Daoy (cell line): ENCODE measurements at places on chromosomes 12 and 14. TPM values are rescaled to one million over a fixed set of nuclear protein-coding genes. Genes with fewer than 3 reads are reported as not detected.
A peak's percentile ranks its signal among the peaks of the same experiment; 100 is the strongest.

The NKX2-1 gene
- total RNA-seq, result 4.7 and 5.1 TPM in 2 replicates

The GNS gene
- total RNA-seq, result 52.9 and 60.9 TPM in 2 replicates

The ZNF891 gene
- 0.51 and 0.77 TPM in 2 replicates for total RNA-seq

The TDG gene
- total RNA-seq, result 35.2 and 42.0 TPM in 2 replicates

The HCAR2 gene
- not detected in 2 replicates for total RNA-seq

The TTC6 gene
- 2.2 and 9.3 TPM in 2 replicates for total RNA-seq

The HSPA2 gene
- total RNA-seq, result 5.6 and 6.1 TPM in 2 replicates

The AMN1 gene
- 10.1 and 11.5 TPM in 2 replicates for total RNA-seq

The CDK2 gene
- total RNA-seq, result 57.5 and 58.0 TPM in 2 replicates

The C3AR1 gene
- total RNA-seq, result 0.40 and 0.57 TPM in 2 replicates

The BRF1 gene
- 39.9 and 41.7 TPM in 2 replicates for total RNA-seq

- no peak for DNase-seq
Observed at GRCh38 chr14:45051180-45051579, 32.7 kb upstream of the PRPF39 start.

DNA sequence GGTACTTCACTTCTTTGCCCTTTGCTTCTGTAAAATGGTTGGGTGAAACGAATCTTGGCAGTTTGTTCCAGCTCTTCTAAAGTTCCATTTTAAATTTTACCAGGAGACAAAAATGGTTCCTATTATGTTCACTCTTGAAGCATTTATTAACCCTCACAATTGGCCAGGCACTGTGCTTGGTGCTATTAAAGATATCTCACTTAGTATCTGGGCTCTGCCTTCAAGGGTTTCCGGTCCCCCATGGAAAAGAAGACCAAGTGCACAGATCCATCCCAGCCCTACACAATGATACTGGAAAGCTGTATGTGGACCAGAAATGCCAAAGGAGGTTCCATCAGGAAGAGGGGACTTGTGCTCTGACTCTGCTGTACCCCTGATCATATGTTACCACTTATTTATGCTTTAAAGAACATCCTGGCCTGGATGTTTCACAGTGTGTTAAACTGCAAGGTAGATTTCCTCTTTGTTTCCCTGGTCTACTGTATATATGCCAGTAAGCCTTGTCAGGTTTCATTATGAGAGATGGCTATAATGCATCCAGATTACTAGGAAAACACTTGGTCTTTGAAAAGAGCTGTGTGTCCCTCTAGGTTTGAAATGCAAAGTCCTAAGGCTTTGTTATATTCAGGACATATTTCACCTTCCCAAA lies 154.8 kb downstream of the PRKCH start:
- no peak for DNase-seq

DNA sequence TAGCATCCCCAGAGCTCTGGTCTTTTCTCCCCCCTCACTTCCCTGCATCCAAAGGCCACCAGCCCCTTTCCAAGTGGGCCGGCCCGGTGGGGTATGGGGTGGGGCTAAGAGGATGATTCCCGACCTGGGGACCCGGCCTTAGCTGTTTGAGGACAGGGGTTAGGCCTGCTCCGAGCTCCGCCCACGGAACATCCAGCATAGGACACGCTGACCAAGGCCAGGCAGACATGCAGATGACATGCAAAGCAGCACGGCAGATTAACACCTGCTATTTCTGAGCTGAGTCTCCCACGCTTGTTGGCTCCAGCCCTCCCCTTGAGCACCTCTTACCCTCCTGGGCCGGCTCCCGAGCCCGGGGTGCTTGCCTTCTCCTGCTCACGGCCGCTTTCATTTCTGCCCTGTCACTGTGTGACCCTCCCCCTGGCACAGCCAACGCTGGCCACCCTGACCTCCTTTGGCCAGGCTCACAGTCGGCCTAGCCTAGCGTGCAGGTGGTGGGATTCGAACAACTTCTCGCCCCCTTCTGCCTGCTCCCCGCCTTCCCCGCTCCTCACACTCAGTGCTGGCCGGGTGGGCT lies 40.2 kb downstream of the TEAD4 start:
- no peak for DNase-seq

- no peak for DNase-seq
Observed at GRCh38 chr14:31228533-31228932, 20.9 kb upstream of the HECTD1 start.

DNA sequence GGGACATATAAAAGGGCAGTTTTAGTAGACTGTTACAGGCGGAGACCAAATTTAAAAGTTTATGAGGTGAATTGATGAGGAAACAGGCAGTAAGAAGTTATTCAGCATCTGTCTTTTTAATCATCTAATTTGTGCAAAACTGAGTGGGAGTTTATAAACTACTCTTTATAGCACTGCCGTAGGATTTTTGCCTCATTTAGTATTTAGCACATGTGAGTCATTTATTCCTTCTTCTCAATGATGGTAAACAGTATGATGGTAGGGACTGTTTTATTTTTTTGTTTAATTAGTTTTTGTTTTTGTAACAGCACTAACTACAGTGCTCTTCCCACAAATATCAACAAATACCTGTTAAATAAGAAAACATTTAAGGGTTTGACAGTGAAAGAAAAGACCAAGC lies 20.6 kb downstream of the TOGARAM1 start:
- DNase-seq, result no peak

DNA sequence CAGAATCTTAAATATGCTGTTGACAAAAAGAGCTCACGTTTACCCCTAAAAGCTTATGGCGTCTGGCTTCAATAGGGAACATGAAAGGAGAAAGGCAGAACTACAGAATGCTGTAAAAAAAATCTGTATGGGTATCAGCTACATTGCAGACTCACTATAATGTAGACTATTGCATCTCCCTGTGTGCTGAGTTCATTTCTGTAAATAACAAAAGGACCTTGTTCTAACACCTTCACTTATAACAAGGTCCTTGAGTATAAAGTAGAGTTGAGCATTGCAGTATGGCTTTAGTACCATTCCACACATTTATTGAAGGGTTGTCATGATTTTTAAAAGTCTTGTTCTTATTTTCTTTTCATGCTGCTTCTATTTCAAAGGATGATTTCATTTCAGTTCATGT lies 165.3 kb downstream of the NPAS3 start:
- DNase-seq, result no peak

- no peak for DNase-seq
Observed at GRCh38 chr12:131635491-131636122, 75.3 kb upstream of the SFSWAP start.

GRCh38 chr14:78488938-78489337 lies 318.8 kb downstream of the NRXN3 start:
- no peak for DNase-seq

DNA sequence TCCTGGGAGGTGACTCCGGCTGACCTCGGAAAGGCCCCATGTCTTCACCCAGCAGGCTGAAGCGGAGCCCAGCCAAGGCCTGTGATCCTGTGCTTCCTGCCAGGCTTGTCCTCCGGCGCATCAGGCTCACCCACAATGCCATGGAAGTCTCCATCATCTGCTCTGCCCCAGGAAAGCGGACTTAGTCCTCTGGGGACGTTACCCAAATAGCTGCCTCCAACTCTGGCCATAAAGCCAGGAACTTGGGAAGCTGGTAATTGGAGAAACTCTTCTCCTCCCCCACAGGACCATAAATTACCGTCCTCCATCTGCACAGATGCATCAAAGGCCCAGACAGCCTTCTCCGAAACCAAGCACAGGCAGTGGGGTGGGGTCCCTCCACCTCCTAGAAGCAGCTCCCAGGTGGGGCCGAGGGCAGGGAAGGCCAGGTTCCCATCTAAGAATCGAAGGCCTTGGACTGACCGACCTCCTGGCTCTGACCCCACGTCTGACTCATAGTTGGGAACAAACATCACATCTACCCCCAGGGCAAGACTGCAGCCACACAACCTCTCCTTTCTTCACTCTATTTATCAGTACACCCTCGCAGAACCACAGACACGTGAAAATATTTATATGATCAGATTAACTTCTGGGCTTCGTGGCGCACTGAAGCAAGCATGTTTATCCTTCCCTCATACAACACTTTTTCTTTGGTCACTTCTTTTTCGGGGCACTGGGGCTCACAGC lies 56.4 kb downstream of the PITPNM2 start:
- DNase-seq, result peak; percentile 84

- peak; percentile 81 for DNase-seq
Observed at GRCh38 chr12:4271717-4272423, 1.7 kb upstream of the CCND2 start.

- no peak for DNase-seq
Observed at GRCh38 chr14:85063747-85064146, 466.2 kb upstream of the FLRT2 start.

- DNase-seq, result no peak
Observed at GRCh38 chr12:104054681-104055346, 4.8 kb upstream of the GLT8D2 start.

- no peak for DNase-seq
Observed at GRCh38 chr12:99979471-99979870, 5.3 kb downstream of the ANKS1B start.

DNA sequence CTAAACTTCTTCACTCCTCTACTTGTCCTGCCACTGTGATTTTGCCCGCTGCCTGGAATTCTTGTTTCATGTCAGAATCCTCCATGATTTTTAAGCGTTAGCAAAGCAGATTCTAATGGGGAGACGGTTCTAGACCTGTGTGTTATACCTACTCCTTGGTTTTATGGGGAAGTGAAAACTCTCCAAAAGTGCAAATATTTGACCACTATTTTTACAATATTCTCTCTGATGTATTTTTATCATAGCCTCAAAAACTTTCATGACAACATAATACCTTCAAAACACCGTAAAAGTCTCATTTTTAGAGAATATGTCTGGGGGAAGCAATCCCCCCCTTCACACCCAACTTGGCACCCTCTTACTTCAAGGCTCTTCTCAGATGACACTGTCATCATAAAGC lies 12.9 kb upstream of the KRAS start:
- DNase-seq, result no peak

DNA sequence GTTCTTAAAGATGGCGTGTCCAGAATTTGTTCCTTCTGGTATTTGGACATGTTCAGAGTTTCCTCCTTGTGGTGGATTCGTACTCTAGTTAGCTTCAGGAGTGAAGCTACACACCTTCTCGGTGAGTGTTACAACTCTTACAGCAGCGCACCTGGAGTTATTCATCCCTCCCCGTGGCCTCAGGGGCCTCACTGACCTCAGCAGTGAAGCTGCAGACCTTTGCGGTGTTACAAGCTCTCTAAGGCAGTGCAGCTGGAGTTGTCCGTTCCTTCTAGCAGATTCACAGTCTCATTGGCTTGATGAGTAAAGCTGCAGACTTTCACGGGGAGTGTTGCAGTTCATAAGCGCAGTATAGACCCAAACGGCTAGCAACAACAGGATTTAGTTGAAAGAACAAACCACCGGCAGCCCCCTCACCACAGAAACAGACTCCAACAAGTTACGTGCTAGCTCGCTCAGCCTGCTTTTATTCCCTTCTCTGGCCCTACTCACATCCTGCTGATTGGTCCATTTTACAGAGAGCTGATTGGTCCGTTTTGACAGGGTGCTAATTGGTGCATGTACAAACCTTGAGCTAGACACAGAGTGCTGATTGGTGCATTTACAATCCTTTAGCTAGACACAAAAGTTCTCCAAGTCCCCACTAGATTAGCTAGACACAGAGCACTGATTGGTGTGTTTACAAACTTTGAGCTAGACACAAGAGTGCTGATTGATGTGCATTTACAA lies 4.5 kb upstream of the CDKN3 start:
- DNase-seq, result no peak

DNA sequence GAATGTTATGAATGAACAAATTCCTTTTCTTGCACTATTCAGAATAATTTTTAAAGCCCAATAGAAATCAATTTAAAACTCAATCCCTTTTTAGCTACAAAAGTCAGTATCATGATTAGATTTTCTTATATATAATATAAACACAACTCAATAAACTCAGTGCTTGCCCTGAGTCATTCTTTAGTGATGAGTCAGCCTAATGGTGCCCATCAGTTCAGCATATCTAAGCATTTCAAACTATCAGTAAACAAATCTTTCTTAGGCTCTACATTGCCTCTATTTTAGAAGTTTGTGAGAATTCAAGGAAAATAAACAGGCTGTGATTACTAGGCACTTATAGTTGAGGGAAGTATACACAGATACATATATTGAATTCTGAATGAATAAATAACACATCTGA lies 179.6 kb downstream of the NELL2 start:
- DNase-seq, result peak; percentile 12

GRCh38 chr14:65302571-65303189 lies 109.8 kb upstream of the FUT8 start:
- no peak for DNase-seq

DNA sequence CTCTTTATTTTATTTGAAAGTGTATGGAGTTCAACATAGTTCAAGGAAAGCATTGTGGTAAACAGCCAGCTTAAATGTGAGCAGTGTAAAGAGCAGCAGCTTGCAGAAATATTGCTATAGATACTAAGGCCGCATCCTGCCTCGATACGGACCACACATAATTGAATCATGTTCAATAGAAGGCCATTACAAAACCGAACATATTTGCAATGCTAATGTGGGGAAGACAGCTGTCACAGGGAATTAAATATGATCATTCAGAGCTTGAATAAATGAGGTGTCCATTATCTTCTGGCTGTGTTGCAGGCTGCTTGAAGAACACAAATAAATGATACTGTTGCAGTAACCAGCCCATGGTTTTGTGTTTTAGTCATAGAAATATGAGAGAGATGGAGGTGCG lies 173.2 kb downstream of the BRMS1L start:
- DNase-seq, result no peak

DNA sequence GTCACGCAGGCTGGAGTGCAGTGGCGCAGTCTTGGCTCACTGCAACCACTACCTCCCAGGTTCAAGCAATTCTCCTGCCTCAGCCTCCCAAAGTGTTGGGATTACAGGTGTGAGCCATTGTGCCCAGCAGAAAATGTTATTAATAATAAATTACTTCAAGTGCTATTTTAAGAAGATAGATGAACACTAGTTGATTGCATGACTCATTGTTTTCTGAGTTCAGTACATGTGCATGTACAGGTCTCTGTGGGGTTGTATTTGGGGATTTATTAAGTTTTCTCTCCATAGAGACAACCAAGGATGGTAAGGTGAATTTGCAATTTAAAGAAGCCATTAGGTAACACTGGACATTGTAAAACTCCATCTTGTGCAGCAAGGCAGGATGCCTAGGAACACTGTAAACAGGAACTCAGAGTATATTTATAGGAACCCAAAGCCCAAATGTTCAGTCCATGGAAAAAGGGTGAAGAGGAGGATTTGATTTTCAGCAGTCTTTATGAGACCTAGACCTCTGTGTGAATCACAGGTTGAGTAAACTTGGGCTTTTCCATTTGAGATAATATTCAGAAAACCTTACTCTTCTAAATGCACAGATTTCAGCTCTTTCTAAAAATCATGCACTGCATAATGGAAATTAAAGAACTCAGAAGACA lies 49.3 kb upstream of the TMPO start:
- no peak for DNase-seq

- DNase-seq, result no peak
Observed at GRCh38 chr12:34051486-34051885, 29.2 kb downstream of the ALG10 start.
